ENCODE measurements at places on chromosomes 7 and 10.

DNA sequence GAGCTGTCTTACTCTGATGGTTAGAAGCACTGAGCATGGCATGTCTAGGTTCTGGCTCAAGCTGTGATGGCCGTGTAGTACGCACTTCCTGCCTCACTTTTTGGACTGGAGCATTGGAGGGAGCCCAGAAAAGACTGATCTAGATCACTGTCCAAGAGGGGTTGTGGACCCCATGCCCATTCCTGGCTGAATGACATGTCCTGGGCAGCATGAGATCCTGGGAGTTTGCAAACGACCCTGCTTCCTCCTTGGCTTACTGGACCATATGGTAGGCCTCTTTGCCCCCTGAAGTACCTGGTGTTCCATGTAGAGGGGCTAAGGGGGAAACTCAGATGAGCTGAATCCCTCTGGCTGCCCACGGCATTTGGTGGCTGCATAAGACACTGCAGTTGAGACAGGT, 36.7 kb downstream of the ARHGAP22 start:
- no peak for DNase-seq

DNA sequence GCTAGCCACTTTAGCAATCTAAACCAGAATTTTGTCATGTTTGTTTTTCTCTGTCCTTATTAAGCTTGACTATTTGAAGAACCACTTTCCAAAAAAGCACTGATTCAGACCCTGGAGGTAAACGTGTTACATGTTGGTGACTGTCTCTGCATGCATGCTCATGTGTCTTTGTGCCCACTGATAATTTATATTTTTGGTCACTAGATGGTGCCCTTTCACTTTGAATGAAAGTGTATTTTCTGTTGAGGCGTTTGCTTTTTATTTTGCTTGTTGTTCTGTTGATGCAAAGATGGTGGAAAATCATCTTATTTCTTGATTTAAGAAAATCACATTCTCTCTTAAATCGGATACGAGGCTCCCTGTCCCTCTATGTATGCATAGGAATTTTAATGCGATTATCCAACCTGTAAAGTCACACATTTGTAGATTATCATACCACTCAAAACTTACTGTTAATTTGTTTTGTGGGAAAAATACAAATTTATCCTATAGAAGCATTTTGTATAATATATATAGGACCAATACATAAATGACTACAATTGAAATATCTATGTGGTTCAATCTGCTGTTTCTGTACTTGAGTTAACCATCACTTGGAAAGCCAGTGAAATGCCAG, 269.3 kb downstream of the BICC1 start:
- no peak for DNase-seq

DNA sequence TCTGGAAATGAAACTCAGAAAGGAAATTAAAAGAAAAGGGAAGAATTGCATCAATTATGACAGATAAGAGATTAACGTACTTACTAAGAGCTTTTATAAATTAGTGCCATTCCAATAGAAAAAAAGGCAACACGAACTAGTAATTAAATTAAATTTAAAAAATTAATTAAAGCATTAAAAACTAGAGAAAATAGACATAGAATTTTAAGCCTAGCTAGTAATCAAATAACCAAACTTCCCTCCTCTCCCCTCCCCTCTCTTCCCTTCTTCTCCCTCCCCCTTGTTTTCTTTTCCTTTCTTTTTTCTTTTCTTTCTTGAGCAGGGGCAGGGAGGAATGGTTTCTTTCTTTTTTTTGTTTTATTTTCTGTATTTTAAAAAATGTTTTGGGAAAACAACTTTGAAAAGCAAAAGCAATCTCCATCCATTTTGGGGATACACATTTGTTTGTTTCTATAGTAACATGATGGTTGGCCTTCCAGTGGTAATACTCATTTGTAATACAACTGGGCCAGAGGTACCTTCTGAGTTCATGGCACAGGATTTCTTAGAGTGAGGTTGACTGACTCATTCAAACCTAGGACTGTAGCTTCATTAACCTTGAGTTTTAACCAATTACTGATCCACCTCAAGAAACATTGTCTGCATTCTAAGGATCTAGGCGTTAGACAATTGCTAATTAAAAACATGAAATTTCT, 132.6 kb downstream of the ST7 start:
- no peak for DNase-seq

DNA sequence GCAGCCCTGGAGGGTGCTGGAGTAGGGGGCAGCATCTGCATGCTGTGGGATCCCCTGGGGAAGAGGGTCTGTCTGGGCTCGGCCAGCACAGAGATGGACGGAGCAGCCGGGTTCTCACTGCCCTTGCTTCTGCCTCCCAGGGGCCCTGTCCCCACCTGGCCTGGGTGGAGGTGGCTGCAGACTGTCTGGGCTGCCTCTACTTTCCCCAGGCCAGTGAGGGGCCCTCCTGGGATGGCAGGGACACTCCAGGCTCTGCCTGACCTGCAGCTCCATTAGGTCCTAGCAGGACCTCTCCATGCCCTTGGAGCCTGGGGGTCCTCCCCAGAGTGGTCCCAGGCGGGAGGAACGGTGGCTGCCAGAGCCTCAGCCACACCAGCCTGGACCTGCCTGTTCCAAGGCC, 63.7 kb downstream of the PWWP2B start:
- no peak for DNase-seq

DNA sequence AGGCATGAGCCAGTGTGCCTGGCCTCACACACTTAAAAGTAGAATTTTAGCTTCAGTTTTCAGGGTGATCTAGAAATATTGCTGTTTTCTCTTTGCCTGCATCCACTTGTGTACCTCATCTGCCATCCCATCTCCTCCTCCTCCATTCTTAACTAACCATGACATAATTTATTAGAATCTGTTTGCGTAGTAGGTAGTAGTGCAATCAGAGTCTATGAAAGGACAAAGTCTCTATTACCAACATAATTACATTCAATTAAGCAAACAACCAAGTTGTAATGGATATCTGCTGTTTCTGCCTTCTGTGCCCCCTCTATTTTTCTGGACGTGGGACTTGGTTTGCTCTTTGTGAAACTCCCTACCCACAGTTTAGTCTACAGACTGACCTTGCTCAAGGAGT, 72.9 kb downstream of the CDK14 start:
- DNase-seq: no peak

DNA sequence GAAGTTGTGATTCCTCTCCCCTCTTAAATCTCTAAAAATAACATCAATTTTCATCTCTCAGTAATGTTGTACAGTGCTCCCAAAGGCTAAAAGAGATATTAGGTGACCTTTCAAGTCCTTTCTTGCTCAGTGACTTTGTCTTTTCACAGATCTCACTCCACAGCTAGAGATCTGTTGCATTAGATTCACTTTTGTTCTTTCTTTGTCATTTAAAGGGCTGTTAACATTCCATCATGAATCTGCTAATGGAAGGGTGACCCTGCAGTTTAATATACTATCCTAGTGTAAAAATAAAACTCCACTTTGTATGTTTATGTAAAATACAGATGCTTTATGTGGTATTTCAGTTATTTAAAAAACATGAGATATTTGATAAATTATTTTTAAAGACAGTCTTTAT, 30.5 kb downstream of the GNAI1 start:
- no peak for DNase-seq

GRCh38 chr7:24378871-24379616, 95.1 kb downstream of the NPY start:
- no peak for DNase-seq

GRCh38 chr7:150733482-150734095, 3.6 kb upstream of the GIMAP5 start:
- no peak for DNase-seq

DNA sequence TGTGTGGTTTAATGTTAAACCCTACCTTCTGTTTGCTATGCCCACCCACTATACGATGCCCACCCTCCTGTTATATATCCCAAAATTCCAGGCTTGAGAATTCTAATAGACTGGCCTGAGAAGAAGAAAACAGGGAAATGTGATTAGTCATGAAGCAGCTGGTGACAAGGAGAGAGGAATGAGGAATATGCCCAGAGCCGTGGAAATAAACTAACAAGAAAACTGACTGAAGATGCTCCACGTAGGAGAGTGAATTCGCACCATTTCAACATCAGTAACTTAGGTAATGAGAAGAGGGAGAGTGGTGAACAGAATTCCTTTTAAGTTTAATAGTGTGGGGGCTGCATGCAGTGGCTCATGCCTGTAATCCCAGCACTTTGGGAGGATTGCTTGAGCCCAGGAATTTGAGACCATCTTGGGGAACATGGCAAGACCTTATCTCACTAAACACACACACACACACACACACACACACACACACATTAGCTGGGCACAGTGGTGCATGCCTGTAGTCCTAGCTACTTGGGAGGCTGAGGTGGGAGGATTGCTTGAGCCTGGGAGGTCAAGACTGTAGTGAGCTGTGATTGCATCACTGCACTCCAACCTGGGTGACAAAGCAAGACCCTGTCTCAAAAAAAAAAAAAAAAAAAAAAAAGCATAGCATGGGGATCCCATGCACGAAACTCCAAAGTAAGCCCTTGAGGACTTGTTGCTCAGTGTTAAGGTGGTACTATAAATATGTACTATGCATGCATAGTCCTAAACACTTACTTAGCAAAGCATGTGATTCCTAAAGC, 16.1 kb upstream of the SYPL1 start:
- no peak for DNase-seq

GRCh38 chr7:49398746-49399145, 374.7 kb upstream of the VWC2 start:
- DNase-seq: no peak

- DNase-seq: no peak
These were observed 19.2 kb downstream of the ST8SIA6 start for GRCh38 chr10:17435187-17435586.

DNA sequence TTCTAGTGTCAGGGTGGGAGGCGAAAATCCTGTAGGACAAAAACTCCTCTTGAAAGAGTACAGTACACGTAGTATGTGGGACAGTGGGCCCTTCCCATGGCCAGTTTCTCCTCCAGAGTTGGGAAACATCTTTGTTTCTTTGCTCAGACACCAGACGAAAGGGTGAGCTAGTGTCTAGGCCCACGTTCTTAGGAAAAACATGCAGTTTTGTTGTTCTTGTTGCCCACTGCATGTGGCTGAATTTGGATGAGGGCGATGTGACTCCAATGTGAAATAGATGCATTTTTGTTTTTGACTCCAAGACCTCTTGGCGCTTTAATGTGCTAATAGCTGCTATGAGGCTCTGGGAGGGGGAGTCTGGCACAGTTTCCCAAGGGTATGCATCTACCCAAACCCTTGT, 100.8 kb downstream of the ATXN7L1 start:
- DNase-seq: no peak

DNA sequence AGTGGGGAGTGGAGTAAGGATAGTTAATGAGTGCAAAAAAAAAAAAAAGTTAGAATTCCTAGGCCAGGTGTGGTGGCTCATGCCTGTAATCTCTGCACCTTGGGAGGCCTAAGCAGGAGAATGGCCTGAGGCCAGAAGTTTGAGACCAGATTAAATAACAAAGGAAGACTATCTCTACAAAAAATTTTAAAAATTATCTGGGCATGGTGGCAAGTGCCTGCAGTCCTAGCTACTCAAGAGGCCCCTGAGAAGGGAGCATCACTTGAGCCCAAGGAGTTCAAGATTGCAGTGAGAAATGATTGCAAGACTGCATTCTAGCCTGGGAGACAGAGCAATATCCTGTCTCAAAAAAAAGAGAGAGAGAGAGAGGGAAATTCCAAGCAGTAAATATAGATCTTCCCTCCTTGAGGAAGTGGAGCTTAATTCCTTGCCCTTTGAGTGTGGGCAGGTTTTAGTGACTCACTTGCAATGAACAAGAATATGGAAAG, 19.5 kb upstream of the CSTF2T start:
- no peak for DNase-seq

GRCh38 chr7:148925836-148926235, 41.7 kb upstream of the EZH2 start:
- DNase-seq: no peak

DNA sequence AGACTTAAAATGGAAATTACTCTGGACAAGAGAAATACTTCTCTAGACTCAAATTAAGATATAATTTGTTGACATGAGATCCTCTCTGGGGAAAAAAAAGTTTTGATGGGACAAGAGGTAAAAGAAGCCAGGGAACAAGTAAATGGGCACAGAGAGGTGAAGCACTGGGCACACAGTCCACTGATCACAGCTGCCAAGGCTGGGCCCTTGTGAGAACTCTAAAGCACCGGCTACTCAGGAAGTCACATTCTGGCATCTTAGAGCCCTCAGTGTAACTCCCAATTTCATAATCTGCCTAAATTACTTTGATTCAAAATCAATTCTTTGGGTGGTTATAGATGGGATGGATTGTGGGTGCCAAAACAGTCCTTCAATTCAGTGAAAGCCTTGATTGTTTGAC, 123.2 kb upstream of the CACNA2D1 start:
- no peak for DNase-seq
